Right lung (tissue), 10 donors: ENCODE measurements at places on chromosomes 16 and 17.

GRCh38 chr17:9389111-9389527, 186.5 kb downstream of the STX8 start:
- DNase-seq, result no peak

DNA sequence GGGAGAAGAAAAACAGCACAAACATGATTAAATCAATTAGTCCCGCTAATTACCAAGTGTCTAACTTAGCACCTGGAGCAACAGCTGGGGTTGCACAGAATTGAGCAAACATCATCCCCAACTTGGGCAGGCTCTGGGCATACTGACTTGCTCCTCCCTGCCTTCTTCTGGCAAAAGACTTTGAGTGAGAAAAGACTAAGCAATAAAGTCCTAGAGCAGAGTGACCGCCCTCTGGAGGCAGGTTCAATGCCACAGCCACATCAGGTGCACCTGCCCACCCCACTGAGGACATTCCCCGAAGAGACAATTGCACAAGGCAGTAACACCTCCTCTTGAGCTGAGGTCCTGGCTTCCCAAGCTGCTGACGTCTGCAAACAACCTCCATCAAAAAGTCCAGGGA, 358.3 kb downstream of the SOX9 start:
- no peak for DNase-seq

DNA sequence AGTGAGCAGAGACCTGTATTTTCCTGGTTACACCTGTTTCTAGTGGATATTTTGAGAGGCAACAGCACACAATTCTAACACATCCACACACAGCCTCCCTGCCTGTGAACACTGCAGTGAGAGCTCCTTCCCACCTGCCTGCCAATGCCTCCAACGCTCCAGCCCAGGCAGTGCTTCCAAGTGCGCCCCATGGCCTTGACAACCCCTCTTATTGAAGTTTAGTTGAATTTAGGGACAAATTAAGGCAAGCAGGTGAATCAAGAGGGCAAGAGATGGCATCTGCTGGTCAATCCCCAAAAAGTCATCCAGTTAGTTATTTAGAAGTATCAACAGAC, 4.7 kb upstream of the MXRA7 start:
- DNase-seq, result no peak

- DNase-seq, result peak; percentile 58
Observed at GRCh38 chr17:28716740-28717577, 709 bp downstream of the RAB34 start.

DNA sequence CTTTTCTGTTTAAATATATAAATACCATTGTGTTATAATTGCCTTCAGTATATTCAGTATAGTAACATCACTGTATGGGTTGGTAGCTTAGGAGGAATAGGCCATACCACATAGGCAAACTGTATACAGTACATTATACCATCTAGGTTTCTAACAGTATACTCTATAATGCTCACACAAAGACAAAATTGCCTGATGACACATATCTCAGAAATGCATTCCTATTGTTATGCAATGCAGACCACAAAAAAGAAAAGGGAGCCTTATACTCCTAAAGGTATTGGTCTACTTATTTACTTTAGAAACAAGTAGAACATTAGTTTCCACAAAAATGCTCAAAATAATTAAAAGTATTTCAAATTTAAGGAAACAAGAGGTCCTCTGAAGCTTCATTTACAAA, 47.9 kb downstream of the SETD6 start:
- no peak for DNase-seq

GRCh38 chr17:3943240-3943891, 20.9 kb downstream of the ATP2A3 start:
- no peak for DNase-seq

- peak; percentile 42 for DNase-seq
Observed at GRCh38 chr16:50371936-50372595, 3.3 kb upstream of the BRD7 start.

GRCh38 chr16:369275-369865, 968 bp downstream of the MRPL28 start:
- DNase-seq, result no peak

DNA sequence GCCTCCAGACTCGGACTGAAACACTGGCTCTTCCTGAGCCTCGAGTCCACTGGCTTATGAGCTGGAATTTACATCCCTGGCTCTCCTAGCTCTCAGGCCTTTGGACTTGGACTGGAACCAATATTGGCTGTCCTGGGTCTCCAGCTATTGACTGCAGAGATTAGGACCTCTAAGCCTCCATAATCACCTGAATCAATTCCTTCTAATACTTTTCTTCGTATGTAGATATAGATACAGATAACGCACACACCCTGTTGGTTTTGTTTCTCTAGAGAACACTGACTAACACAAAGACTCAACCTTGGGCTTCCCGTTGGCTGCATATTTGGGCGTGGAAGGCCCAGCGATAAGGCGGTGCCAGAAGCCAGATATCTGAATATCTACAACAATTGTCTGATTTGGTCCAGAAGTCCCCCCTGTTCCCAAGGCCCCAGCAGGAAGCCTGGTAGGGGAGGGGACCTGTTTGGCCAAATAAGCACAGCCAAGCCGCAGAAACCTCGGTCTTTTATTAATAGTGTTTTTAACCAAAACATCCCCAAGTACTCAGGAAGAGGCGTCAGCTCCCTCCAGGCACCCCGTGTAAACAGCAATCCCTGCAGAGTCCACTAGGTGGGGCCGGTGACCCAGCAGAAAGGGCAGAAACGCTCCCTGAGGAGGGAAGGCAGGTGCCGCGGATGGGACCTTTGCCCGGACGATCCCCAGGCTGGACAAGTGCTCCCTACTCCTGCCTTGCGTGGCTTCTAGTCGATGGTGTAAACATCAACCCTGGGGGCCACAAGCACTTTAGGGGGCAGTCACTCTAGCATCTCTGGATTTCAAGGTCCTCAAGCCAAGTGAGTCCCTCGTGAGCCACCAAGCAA, 57.0 kb downstream of the ABR start:
- no peak for DNase-seq

DNA sequence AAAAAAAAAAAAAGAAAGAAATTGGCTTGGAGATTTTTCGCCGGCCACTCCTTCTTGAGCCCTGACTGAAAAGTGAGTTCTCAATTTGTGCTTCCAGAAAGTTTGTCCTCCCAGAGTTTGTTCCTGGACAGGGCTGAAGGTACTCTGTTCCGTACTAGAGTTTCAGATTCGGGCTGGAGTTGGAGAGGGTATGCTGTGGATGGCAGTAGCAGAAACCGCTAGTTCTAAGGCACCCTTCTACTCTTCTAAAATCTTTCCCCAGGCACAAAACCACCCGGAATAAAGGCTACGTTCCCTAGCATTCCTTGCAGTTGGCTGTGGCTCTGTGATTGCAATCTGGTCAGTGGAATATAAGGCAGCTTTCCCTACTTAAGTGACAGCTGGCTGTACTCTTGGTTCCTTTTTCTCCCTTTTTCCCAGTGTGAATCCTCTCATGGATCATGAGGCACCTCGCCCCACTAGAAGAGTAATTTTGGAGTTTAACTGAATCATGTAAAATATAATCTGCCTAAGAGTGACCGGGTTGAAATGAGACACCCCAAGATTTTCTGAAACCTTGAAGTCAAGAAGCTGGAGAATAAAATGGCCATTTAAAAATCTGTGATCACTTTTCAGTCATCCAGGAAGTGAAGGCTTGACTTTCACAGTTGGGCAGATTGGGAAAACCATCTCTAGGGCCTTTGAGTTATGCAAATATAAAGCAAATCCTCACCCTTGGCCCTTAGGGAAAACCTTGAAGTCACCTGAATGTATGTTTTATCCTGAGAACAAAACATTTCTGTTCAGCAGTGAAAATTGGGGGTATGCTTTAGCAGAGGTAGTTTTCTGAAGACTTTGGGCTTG, 901 bp upstream of the HEATR6 start:
- no peak for DNase-seq

- peak; percentile 61 for DNase-seq
Observed at GRCh38 chr17:60524463-60525327, 1.3 kb downstream of the APPBP2 start.

DNA sequence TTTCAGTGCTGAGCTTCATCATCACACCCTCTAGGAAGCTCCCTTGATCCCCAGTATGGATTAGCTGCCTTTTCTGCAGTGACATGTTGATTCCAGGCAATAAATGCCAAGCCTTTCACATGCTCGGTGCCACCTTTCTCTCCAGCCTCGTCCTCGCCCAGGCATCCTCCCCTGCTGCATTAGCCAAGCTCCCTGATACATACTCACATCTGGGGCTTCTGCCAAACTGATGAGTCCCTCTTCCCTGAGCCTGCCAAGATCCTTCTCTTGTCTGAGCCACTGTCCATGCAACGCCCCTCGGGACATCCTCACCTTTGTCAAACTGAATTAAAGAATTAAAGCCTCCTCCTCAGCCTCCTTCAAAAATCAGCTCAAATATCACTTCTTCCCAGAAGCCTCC, 538.5 kb upstream of the CDH11 start:
- no peak for DNase-seq

DNA sequence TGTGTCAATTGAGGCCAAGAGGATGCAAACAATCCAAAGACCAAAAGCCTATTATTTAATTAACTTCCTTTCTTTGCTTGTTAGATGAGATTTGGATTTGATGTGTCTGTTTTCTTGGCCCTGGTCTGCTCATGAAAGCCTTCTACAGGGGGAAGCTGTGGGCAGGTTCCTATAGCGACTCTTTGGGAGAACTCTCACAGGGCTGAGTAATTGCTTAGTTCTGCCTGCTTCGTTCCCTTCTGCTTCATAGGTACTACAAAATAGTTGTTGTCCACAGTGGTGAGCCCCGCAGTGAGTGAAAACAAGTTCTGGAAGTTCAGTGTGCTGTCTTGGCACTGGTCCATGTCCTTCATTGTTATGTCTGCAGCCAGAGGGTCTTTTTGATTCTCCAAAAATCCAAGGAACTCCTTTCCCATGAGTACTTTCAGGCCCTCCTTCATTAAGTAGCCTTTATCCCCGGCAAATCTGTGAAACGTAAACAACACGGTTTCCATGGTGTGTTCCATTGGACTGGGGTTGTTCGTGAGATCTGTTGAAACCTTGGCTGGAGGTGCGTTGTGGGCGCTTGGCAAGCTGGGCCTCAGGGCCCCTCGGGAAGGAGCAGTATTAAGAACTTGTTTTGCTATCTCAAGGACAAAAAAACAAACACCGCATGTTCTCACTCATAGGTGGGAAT, 30.0 kb upstream of the ANKRD40CL start:
- no peak for DNase-seq

DNA sequence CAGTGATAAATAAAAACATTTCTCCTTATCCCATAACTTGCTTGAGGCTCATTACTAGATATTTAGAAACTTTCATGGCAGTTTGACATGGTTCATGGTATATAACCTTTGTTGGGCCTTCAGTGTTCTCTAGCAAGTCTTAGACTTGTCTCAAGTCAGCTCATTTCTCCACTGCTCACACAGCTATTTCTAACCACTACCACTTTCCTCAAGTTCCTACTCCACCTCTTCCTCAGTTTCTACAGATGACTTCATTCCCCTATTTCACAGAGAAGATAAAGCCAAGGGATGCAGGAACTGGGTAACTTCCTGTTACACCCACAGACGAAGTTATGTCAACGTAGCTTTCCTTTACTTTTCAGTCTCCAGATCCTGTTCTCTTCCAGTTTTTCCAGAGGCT, 23.2 kb downstream of the NLK start:
- DNase-seq, result no peak

GRCh38 chr16:65301029-65301428, 179.2 kb upstream of the CDH11 start:
- no peak for DNase-seq

GRCh38 chr17:74049967-74050458, 153.5 kb upstream of the RPL38 start:
- DNase-seq, result no peak

GRCh38 chr17:2455956-2456355, 55.1 kb upstream of the MNT start:
- DNase-seq, result no peak

GRCh38 chr17:52207796-52208195, 49.3 kb upstream of the CA10 start:
- no peak for DNase-seq

- no peak for DNase-seq
Observed at GRCh38 chr16:89481356-89481955, 8.9 kb downstream of the ANKRD11 start.

DNA sequence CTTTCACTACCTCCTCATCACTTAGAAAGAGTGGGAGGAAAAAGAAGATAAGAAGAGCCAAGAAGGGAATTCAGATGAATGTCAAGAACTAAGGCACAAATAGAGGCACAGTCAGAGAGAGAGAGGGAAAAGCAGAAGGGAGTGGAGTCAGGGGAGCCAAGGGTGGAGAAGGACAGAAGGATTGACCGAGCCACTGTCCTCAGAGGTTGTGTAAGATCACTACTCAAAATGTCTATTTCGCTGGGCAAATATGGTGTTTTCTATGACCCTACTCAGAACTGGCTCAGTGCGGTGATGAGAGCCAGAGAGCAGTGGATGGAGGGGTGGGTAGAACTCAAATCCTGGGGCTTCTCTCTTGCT, 139.2 kb upstream of the HS3ST2 start:
- no peak for DNase-seq

DNA sequence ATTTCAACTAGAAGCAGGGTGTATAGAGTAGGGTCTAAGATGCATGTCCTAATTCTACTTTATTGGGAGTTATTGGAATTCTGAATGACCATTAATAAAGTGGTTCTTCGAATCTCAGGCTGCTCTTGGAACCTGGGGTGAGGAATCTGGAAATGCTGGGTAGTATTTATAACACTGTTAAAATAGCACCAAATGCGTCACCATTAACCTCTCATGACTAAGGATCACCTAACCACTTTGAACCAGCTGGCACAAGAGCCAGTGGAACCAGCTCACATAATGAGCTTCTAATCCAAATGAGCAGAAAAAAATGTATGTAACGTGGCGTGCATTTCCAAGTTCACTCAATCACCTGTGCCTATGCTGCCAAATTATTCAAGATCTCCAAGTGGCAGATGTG, 281.7 kb downstream of the GRIN2A start:
- DNase-seq, result no peak

DNA sequence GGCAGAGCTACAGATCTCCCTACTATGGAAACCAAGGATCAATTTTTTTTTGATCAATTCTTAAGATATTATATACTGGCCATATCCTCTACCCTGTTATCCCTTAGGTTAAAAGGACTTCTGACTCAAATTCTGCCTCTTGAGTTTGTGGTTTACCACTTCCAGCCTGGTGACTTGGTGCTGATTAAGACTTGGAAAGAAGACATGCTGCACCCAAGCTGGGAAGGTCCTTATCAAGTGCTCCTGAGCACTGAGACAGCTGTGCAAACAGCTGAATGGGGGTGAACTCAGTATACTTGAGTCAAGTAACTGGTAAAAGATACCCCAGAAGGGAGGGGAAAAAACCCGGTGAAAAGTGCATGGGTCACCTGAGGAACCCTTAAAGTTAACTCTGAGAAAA, 20.5 kb upstream of the SPACA3 start:
- no peak for DNase-seq
